ENCODE measurements at places on chromosomes 4 and X.
A peak's percentile ranks its signal among the peaks of the same experiment; 100 is the strongest.

- peak; percentile 34 for DNase-seq
Measured at GRCh38 chr4:169098969-169099690, 89.1 kb upstream of the CBR4 start.

GRCh38 chr4:128803783-128804182, 5.7 kb upstream of the JADE1 start:
- no peak for DNase-seq

- DNase-seq, result peak; percentile 0
Measured at GRCh38 chrX:143571521-143571920, 54.2 kb upstream of the SPANXN3 start.

GRCh38 chrX:13263560-13264251, 56.1 kb downstream of the ATXN3L start:
- DNase-seq, result no peak

DNA sequence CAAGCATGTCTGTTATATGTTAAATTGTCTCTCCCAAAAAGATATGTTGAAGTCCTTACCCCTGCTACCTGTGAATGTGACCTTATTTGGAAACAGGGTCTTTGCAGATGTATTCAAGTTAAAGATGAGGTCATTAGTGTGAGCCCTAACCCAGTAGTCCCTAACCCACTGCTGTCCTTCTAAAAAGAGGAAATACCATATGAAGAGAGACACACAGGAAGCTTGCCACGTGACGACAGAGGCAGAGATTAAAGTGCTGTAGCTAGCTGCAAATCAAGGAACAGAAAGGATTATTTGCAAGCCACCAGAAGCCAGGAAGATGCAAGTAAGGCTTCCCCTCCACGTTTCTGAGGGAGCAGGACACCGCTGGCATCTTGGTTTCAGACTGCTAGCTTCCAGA, 150.1 kb downstream of the HNRNPD start:
- DNase-seq, result peak; percentile 1

DNA sequence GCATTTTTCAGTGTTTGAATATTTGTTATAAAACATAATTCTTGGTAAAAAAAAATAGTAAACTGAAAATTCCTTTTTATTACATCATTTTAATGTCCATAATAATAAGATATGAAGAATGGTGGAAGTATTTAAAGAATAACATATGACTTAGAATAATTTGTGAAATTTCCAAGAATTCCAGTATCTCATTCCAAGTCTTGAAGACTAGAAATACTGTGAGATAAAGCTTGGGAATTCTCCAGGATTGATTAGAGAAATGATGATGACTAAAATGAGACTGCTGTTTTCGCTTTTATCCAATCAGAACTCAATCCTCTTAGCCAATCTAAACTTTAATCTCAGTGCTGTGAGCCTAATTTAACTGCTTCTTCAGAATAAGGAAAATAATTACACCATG, 184.2 kb upstream of the HCCS start:
- no peak for DNase-seq

- peak; percentile 80 for DNase-seq
Measured at GRCh38 chr4:162506253-162506652, 342.5 kb upstream of the FSTL5 start.

DNA sequence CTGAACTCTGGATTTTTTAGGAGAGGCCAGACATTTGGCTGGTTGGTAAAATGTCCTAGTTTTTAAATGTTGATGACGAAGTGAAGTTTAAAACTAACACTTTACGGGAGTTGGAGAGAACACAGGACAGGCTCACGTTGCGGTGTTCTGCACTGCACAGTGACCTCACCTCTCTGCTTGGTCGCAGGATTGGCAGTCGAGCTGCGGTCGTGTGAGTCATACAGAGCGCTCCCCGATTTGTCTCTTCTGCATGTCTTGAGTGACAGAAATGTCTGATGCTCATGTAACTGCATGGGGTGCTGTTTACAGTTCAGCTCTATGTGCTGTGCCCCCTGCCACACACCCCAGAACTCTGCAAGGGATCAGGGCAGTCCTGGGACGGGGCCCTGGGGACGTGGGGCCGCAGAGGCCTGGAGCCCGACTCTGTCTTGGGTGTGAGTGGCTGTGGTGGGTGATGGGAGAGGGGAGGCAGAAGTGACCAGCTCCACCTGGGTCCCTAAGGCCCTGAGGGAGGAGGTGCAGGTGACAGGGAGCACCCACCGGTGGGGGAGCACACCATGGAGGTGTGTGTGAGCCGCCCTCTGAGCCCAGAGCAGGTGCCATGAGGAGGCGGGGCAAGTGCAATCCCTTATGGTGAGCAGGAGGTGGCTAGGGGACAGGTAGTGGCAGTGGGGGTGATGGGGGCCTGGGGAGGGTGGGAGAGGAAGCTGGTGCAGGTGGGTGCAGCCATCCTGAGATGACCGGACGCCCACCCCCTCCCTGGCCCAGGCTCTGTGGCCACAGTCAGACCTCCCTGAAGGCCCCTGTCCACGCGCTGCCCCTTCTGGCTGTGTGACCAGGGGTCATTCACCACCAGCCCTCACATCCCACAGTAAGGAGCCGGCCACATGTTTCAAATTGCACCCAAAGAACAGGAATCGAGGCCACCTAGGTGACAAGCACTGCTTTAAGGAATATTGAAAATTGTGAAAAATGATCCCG, 77.9 kb upstream of the ADRA2C start:
- DNase-seq, result no peak

GRCh38 chr4:132240081-132240480, 909.0 kb upstream of the PCDH10 start:
- peak; percentile 18 for DNase-seq

GRCh38 chrX:40154250-40154852, 56.6 kb upstream of the BCOR start:
- peak; percentile 45 for DNase-seq

GRCh38 chr4:114273238-114273637, 293.8 kb upstream of the ARSJ start:
- DNase-seq, result no peak

- no peak for DNase-seq
Measured at GRCh38 chr4:71361476-71361875, 22.7 kb downstream of the SLC4A4 start.

GRCh38 chr4:52051615-52052474, 741 bp downstream of the SPATA18 start:
- DNase-seq, result peak; percentile 94

- DNase-seq, result peak; percentile 6
Measured at GRCh38 chr4:159598602-159599001, 495.7 kb downstream of the RAPGEF2 start.

DNA sequence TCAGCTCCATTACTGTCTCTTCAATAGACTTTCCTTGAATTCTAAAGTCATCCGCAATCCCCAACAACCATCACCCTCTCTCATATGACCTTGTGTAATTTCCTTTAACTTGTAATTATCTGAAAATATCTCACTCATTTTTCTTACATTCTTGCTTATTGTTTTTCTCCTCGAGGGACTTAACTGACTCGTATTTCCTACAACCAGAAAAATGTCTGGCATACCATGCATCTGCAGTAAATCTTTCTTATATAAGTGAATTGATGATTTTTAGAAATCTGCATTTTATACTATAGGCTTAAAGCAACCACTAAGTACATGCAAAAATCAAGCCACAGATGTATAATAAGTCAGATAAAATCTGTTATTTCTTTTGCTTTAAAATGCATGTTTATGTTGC, 276.7 kb downstream of the UNC5C start:
- peak; percentile 11 for DNase-seq

DNA sequence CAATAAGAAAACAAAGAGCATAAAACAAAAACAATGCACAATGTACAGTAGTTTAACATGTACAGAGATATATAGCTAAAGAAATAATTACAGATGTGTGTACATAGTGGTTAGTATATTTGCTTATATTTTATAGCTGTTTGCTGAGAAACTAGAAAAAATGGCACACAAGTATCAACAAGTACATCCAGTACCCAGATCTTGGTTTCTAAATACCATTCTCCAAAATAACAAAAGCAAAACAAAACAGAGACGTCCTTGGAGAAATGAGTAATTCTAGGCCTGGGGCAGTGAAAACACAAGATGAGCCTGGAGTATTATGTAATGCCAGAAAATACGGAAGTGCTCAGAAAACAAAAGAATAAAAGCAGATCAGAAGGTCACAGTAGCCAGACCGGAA, 189.6 kb downstream of the TMEM47 start:
- peak; percentile 3 for DNase-seq

- DNase-seq, result no peak
Measured at GRCh38 chrX:68488657-68489056, 10.2 kb upstream of the YIPF6 start.

DNA sequence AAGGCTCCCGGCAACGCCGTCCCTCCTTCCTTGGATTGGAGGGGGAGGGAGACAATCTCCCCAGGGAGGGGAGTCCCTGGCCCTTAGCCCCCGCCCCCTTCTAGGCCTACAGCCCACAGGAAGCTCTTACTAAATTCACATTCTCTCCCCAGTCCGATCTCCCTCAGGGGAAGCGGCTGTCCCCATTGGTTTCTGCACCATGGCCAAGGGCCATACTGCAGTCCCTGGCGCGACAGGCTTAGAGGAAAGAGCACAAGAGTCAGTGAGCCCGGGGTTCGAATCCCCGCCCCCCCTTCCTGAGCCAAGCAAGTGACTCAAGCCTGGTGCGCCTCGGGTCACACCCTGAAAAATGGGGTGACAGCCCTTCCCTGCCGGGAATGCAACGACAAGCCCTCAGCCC, 1.1 kb downstream of the ABLIM2 start:
- no peak for DNase-seq

- DNase-seq, result peak; percentile 48
Measured at GRCh38 chr4:71545168-71545567, 206.3 kb downstream of the SLC4A4 start.

All from choroid plexus epithelial cell (primary cell).